Bronchial epithelial cell (primary cell): ENCODE measurements at places on chromosomes 2 and 18.

DNA sequence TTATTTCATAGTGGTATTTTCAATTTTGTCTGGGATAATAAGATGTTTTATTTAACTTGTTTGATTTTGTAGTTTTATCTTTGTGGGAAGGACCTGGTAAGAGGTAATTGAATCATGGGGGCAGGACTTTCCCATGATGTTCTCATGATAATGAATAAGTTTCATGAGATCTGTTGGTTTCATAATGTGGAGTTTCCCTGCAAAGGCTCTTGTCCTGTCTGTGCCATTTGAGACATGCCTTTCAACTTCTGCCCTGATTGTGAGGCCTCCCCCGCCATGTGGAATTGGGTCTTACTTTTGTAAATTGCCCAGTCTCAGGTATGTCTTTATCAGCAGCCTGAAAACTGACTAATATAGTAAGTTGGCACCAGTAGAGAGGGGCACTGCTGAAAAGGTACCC is 77.8 kb upstream of the ARHGAP15 start:
- DNase-seq: no peak

DNA sequence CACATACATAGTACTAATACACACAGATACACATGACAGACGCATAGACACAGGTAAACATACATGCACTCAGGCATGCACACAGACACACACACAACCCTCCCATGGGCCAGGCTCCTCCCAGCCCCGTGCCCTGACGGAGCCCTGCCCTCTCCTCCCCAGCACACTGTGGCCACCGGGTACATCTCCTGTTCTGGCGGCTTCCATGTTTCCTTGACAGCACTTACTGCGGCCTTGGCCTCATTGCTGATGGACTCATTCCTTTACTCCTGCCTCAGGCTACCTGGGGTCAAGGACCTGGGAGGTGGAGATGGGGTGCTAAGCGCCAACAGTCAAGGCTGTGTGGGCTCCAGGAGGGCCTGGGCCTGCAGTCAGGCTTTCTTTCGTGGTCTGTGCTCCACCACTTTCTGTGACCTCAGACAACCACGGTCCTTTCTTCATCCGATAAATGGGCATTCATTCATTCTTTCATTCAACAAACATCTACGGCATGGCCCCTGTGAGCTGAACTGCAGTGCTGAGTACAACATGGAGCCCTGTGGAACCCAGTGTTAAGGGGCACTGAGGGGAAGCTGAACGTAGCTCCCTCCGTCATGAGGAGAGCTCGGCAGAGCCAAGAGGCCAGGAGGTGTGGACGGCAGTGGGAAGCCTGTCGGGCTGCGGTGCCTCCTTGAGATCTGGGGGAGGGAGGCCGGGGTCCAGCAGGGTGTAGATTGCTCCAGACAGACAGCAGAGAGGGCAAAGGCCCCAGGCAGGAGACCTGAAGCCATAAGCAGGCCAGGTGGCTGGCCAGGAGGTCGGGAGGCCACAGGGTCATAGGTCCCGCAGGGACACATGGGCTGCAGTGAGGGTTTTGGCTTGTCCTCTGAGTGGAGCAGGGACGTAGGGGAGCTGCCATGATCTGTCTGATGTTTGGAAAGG is 190.4 kb upstream of the HDAC4 start:
- no peak for DNase-seq

GRCh38 chr18:7512348-7512747 is 54.8 kb upstream of the PTPRM start:
- DNase-seq: peak; percentile 48

DNA sequence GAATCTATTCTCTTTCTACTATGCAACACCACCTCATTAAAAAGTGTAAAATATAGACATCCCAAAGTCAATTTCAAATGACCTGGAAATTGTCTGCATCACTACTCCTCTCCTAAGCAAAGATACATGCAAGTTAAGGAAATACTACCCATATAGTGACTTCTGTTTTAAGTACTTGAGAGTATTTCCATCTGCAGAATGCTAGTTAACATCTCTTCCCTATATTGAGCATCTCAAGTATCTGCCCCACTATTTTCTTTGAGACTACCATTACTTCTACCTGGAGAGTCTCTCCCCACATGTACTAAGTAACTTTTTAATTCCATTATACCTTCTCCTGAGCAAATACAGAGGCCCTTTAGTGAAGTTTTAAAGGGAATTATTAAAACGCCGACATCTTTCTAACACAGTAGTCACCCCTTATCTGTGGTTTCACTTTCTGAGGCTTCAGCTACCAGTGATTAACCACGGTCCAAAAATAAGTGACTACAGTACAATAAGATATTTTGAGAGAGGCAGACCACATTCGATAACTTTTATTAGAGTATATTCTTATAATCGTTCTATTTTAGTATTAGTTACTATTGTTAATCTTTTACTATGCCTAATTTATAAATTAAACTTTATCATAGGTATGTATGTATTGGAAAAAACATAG is 21.8 kb downstream of the CWC22 start:
- DNase-seq: no peak

DNA sequence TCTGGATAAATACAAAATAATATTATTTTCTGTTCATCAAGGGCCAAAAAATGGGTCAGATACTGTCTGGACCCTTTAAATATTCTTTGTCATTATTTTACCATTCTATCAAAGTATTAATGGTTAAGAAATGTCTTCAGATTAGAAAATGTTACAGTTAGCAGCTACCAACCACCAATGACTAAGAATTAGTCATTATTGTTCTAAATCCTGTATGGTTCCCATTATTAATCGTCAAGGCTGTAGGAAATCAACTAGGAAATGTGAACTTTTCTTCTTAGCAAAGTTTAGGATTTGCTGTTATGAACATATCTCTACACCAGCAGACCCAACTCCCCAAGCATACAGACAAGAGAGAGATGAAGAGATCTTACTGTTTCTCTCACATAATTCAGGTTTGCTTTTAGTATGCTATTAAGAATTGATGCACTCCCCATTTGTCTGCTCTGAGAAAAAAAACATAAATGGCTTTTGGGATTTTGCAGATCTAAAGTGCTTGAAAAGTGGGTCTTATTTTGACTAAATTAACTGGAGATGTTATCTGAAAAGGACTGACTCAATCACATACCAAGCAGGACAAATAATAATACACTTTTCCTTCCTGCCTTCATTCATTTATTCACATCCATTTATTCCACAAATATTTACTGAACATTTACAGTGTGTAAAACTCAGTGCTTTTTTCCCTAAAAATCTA is 147.7 kb downstream of the PPP1R1C start:
- peak; percentile 70 for DNase-seq

GRCh38 chr2:127398239-127398590 is 10.4 kb upstream of the MAP3K2 start:
- DNase-seq: peak; percentile 93

- peak; percentile 36 for DNase-seq
Measured at GRCh38 chr2:151518802-151519201, 109.1 kb downstream of the RIF1 start.

GRCh38 chr2:46770622-46771021 is 145.0 kb downstream of the MCFD2 start:
- DNase-seq: no peak

DNA sequence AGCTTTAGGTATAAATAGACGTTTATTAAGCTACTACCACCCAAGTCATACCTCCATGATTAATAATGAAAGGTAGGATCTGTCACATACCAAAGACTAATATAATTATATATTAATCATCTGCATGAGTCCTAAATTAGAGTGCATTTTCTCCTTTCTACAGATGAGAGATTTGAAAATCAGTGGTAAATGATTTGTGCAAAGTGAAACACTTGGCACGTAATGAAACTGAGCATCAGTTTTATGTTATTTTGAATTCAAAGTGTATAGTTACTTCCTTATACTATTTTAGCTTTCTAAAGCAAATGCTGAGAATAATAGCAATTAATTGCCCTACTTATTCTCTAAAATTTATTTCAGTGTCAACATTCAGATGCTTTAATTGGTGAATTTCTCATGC is 615.3 kb downstream of the TRIB2 start:
- no peak for DNase-seq

- DNase-seq: no peak
Measured at GRCh38 chr2:171260471-171261424, 100.1 kb upstream of the TLK1 start.

DNA sequence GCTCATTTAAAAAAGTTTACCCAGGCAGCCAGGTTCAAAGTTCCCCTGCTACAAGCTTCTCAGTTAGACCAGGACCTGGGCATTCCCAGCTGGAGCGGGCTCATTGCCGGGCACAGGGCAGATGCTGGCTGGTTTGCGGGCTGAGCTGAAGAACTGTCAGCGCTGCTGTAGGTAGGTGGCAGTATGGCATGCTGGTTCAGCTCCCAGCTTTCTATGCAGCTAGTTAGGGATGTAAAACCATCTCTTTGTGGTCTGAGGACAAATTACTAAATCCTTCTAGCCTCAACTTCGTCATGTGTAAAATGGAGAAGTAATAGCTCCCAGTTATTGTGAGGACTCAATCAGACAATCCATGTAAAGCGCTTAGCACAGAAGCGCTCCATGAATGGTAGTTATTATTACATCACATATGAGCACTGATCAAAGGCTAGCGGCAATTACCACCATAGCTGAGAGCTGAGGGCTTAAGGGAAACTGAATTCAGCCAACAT is 2.4 kb upstream of the LDLRAD4 start:
- DNase-seq: peak; percentile 44

DNA sequence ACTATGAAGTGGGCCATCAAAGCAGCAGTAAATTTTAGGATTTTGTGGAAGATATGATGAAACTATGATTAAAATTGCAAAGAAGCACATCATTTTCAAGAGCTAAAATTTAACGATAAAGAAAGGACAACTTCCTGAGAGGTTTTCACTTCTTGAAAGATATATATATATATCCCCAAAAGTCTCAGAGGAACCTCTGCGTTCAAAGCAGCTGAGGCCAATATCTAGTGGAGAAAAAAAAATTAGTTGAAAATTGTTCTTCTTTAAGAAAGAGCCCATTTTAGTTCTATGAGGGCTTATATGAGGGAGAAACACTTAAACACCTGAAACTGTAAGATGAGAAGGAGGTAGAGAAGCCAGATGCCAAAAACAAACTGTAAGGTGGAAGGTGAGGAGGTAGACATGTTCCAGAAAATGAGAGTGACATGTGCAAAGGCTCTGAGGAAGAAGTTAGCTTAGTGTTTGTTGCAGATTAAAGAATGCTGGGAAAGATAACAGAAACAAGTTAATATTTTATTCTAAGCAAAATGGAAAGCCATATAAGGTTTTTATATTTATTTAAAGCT is 72.9 kb upstream of the VRK2 start:
- no peak for DNase-seq

DNA sequence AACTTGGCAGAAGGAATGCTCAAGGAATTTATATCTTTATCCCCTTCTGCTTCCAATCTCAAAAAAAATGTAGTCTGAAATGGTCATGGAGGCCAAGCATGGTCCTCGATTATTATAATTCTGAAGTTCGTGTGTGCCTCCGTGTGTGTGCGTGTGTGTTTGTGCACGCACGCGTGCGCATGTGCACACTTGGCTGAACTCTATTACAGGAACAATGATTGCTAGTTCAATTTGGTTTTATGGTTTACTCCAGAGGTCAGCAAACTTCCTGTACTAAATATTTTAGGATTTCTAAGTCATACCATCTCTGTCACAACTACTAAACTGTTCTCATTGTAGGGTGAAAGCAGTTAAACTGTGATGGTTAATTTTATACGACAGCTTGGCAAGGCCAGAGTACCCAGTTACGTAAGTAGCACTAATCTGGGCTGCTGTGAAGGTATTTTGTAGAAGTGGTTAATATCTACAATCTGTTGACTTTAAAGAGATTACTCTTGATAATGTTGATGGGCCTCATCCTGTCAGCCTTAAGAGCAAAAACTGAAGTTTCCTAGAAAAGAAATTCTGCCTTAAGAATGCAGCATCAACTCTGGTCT is 5.8 kb upstream of the MARCHF7 start:
- no peak for DNase-seq

DNA sequence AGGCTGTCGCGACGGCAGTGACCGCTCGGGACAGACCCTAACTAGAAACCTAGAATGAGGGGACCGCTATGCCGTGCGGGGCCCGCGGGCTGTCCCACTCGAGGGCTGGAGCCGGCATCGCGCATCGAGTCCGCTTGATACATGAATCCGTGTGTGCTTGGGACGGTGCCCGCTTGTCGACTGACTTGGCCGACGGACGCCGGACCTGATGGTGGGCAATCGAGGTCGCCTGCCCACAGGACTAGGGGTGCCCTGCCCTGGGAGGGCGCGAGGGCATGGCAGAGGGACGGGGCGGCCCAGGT is 749 bp upstream of the PTMA start:
- DNase-seq: no peak

- DNase-seq: no peak
Measured at GRCh38 chr2:110875384-110875725, 143.0 kb downstream of the ACOXL start.

GRCh38 chr18:61955644-61956043 is 62.8 kb upstream of the RNF152 start:
- DNase-seq: no peak

DNA sequence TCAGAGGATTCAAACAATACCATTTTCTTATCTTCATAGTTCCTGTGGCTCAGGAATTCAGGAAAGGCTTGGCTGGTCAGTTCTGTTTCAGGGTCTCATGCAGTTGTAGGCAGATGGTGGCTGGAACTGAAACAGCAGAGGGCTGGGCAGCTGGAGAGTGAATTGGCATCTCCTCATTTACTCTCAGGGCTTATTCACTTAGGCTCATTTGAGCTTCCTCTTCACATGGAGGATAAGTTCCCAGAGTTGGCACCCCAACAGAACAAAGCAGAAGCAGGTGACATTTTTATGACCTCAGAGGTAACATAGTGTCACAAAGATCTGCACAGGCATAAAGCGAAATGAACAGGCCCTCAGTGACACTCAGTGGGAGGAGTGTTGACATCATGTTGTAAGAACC is 66.1 kb downstream of the RBBP8 start:
- no peak for DNase-seq

GRCh38 chr2:74497777-74498499 is 1.5 kb downstream of the LBX2 start:
- no peak for DNase-seq

- DNase-seq: peak; percentile 89
Measured at GRCh38 chr2:161250864-161251436, 57.3 kb upstream of the PSMD14 start.

DNA sequence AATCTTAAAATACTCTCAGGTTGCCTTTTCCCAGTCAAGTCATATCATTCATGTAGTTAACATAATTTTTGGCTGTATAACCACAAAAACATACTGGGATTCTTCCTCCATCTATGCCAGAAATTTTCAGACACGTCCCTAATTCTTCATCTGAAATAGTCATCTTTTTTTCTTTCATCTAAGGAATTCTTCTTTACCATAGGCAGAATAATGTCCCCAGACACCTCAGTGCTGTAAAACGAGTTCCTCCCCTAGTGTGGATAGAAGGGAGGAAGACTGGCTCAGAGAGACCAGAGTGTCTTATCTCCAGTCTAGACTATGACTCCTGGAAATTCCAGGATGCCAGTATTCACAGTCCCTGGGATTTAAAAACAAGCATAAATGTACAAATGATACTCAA is 127.8 kb downstream of the MREG start:
- DNase-seq: no peak

DNA sequence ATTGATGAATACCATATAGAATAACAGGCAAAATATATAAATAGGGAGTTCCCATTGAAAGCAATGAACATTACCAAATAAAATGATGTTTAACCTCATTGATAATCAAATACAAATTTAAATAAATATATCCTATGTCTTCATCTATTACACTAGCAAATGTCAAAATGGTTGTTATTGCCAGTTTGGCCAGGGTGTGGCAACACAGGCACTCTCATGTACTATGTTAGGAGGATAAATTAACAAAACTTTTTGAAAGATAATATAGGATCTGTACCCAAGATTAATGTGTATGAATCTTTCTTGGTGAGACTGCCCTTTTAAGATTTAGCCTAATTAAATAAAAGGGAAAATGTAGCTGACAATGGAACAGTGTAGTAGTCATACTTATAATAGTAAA is 659.3 kb downstream of the ERBB4 start:
- DNase-seq: peak; percentile 27
